ENCODE measurements at places on chromosomes 1 and 21.

- no peak overlapping the region for H3K4me3 ChIP-seq
- H3K27ac ChIP-seq = no peak overlapping the region
- DNase-seq = no peak
- H3K4me1 ChIP-seq = no peaks in the 10 kb centered on the region
These were observed 23.6 kb upstream of the GPR157 start for GRCh38 chr1:9152535-9152934.

GRCh38 chr1:212667223-212668139 lies 32.2 kb downstream of the BATF3 start:
- peaks cover 3% of the 10 kb centered on the region for H3K36me3 ChIP-seq
- H3K27me3 ChIP-seq = peaks cover 13% of the 10 kb centered on the region
- H3K4me1 ChIP-seq = peaks cover 19% of the 10 kb centered on the region
- H3K27ac ChIP-seq = no peak overlapping the region
- H3K4me3 ChIP-seq = no peak overlapping the region

DNA sequence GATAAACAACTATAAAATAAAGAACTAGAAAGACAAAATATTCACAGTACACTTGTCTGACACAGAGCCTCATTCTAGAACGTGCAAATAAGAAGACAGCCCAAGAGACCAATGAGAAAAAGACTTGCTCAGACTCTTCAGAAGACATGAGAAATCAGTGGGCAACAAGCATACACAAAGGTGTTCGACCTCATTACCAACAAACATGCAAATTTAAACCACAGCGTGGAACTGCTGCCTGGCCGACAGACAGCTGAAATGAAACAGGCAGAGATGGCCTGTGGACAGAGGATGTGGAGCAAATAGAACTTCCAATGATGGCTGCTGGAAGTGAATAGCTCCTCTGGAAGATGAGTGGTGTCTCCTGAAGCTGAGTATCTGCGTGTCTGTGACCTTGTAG lies 22.4 kb upstream of the COL6A1 start:
- H3K27me3 ChIP-seq = peaks cover 72% of the 10 kb centered on the region
- no peaks in the 10 kb centered on the region for H3K4me1 ChIP-seq

DNA sequence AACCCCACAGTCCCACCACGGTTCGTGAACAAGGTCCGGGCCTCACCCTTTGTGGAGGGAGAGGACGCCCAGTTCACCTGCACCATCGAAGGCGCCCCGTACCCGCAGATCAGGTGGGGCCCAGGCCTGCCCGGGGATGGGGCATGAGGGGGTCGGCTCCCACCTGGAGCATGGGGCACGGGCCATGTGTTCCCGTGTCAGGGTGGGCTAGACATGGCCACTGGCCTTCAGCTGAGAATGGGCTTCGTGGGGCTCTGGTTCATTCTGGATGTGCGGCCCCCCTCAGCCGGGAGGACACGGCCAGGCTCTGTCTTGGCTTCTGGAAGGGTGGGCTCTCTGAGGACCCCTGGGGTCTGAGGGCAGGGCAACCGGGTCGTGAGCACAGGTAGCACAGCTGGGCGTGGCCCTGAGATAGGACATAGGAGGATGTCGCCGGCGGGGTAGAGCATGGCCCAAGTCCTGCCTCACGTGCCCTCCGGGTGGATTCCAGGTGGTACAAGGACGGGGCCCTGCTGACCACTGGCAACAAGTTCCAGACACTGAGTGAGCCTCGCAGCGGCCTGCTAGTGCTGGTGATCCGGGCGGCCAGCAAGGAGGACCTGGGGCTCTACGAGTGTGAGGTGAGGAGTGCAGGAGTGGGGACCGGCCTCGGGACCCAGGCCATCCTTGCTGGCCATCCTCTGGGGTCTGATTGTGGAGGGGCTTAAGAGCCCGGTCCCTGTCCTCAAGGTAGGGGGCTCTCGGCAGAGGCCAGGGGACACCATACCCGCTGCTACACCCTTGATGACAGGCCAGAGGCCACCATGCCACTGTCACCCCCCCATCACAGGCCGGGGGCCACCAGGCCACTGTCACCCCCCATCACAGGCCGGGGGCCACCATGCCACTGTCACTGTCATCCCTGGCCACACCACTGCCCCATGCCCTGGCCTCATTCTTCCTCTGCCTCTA lies 55.5 kb downstream of the TRIM11 start:
- peaks cover 3% of the 10 kb centered on the region for H3K4me1 ChIP-seq
- no peak overlapping the region for H3K4me3 ChIP-seq
- H3K36me3 ChIP-seq = no peaks in the 10 kb centered on the region
- no peak overlapping the region for H3K27ac ChIP-seq

- H3K4me3 ChIP-seq = no peak overlapping the region
- H3K27me3 ChIP-seq = peaks cover 20% of the 10 kb centered on the region
- H3K36me3 ChIP-seq = no peaks in the 10 kb centered on the region
These were observed 131.5 kb upstream of the FGGY start for GRCh38 chr1:59165353-59165752.

DNA sequence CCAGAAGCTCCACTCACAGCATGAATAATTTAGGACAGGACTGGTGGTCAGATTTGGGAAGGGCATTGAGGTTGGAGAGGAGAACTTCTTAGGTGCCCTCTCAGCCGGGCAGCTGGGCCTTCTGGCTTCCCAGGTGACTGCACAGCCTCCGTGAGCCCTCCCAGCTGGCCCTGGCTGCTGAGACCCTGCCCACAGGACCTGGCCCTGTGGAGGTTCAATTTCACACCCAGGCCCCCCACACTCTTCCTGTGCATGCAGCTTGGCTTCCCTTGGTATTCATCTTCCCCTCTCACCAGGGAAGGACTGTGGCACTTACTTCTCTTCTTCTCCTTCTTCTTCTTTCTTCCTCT lies 50.6 kb downstream of the NDUFS5 start:
- peaks cover 5% of the 10 kb centered on the region for H3K4me1 ChIP-seq
- H3K27me3 ChIP-seq = peaks cover 16% of the 10 kb centered on the region
- no peak overlapping the region for H3K4me3 ChIP-seq

- peak overlapping the region; percentile 1 for H3K27ac ChIP-seq
- H3K4me1 ChIP-seq = no peaks in the 10 kb centered on the region
- no peaks in the 10 kb centered on the region for H3K27me3 ChIP-seq
- no peak for DNase-seq
These were observed 43.7 kb downstream of the SRSF11 start for GRCh38 chr1:70264839-70265238.

GRCh38 chr1:160436966-160437365 lies 36.6 kb downstream of the VANGL2 start:
- peaks cover 2% of the 10 kb centered on the region for H3K36me3 ChIP-seq
- peak overlapping the region; percentile 96 for H3K27ac ChIP-seq
- no peaks in the 10 kb centered on the region for H3K27me3 ChIP-seq
- peak overlapping the region; percentile 70 for H3K4me3 ChIP-seq
- no peak for DNase-seq

- DNase-seq = no peak
- peak overlapping the region; percentile 40 for H3K4me3 ChIP-seq
These were observed 104.1 kb upstream of the HNRNPU start for GRCh38 chr1:244968471-244968871.

DNA sequence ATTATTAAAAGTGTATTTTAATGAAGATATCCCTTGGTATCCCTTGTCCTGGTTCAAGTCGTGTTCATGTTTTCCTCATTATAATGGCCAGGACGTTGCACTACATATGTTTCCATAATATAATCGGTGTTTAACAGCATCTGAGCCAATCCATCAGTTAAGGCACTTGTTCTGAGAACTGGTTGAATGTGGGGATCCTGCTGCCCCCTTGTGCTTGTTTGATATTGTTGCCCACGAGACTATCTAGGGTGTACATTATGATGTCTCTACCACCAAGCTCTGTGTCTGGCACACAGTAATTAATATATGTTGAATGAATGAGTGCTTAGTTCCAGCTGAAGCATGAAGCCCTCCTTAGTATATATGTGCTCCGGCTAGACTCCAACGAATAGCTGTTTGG lies 193.0 kb downstream of the CACNA1E start:
- no peaks in the 10 kb centered on the region for H3K4me1 ChIP-seq
- H3K4me3 ChIP-seq = no peak overlapping the region
- no peak for DNase-seq
- H3K27me3 ChIP-seq = peaks cover 42% of the 10 kb centered on the region

GRCh38 chr1:156811168-156811567 lies 5.5 kb downstream of the SH2D2A start:
- peaks cover 99% of the 10 kb centered on the region for H3K36me3 ChIP-seq
- no peak for DNase-seq
- peaks cover 78% of the 10 kb centered on the region for H3K4me1 ChIP-seq
- H3K27ac ChIP-seq = peak overlapping the region; percentile 92
- peak overlapping the region; percentile 58 for H3K4me3 ChIP-seq

DNA sequence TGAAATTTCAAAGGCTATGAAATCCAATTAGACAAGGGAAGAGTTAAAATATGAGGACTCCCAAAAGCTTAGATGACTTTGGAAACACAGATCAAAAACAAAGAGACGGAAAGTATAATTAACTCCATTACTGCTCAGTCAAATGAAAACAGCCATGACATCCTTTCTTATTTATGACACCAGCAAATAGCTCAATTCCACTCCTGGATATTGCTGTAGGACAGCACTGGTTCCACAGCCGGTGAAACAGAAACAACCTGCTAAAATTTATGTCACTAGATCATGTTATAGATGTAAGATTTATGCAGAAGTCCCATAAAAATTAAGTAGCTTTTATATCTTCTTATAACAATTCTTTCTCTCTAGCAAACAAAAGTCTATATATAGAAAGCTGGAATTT lies 65.6 kb upstream of the RRP15 start:
- H3K4me3 ChIP-seq = no peak overlapping the region
- no peaks in the 10 kb centered on the region for H3K4me1 ChIP-seq
- no peak for DNase-seq
- H3K27ac ChIP-seq = no peak overlapping the region

DNA sequence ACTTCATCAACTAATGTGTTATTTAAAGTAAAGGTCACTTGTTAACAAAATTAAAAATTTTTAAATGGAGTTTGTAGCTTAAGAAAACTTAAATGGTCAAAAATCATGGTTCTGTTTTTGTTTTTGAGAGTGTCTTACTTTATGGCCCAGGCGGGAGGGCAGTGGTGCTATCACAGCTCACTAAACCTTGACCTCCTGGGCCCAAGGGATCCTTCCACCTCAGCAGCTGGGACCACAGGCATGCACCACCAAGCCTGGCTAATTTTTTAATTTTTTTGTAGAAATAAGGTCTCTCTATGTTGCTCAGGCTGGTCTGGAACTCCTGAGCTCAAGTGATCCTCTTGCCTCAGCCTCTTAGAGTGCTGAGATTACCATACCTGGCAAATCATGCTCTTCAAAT lies 111.4 kb downstream of the MAST2 start:
- no peak overlapping the region for H3K27ac ChIP-seq
- no peaks in the 10 kb centered on the region for H3K36me3 ChIP-seq
- no peaks in the 10 kb centered on the region for H3K27me3 ChIP-seq

DNA sequence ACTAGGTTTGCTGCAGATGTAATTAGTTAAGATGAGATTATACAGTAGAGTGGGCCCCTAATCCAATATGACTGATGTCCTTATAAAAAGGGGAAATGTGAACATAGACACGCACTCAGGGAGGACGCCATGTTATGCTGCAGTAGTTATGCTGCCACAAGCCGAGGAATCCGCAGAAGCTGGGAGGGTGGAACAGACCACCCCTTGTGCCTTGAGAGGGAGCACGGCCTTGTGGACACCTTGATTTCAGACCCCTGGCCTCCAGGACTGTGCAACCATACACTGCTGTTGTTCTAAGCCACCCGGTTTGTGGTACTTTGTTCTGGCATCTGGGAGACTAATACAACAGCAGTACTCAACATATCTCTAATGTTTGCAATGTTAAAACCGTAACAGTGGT lies 57.9 kb upstream of the HIVEP3 start:
- H3K4me1 ChIP-seq = peaks cover 34% of the 10 kb centered on the region
- no peaks in the 10 kb centered on the region for H3K27me3 ChIP-seq
- no peak for DNase-seq
- H3K36me3 ChIP-seq = peaks cover 2% of the 10 kb centered on the region

DNA sequence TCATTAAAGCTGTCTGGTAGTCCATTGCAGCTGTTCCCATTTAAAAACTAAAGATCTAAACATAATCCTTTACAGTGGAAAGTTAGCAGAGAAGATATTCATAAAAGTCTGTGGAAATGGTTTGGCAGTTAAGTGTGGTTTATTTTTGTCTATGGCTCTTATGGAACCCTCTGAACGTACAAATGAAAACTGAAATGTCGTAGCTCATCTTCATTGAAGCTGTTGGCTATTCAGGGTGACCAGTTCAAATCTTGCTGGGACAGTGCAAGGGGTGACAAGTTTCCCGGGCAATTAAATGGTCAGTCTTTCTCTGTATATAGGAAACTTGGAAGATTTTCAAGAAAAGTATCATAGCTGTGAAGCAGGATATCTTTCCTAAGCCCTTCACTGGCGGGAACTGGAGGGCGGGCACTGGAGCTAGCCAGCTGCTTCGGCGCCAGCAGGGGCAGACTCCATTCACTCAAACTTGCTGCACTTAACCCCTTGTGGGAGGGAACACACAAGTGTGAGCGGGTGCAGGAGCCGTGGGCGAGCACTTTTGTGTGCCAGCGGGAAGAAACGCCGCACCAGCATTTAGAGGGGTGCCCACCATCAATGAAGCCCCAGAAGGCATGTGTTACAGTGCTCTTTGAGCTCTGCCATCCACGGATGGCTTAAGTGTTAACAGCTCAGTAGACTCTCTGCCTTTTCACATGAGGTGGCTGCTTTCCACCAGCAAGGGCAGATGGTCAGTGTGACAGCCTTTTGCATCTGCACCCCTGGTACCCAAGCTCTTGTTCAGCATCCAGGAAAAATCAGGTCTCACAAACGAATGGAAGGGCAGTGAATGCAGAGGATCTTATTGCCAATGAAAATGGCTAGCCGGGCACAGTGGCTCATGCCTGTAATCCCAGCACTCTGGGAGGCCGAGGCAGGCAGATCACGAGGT lies 232.1 kb upstream of the KAZN start:
- no peaks in the 10 kb centered on the region for H3K36me3 ChIP-seq
- H3K4me3 ChIP-seq = no peak overlapping the region
- DNase-seq = no peak
- H3K27ac ChIP-seq = no peak overlapping the region
- H3K27me3 ChIP-seq = peaks cover 33% of the 10 kb centered on the region
- no peaks in the 10 kb centered on the region for H3K4me1 ChIP-seq

DNA sequence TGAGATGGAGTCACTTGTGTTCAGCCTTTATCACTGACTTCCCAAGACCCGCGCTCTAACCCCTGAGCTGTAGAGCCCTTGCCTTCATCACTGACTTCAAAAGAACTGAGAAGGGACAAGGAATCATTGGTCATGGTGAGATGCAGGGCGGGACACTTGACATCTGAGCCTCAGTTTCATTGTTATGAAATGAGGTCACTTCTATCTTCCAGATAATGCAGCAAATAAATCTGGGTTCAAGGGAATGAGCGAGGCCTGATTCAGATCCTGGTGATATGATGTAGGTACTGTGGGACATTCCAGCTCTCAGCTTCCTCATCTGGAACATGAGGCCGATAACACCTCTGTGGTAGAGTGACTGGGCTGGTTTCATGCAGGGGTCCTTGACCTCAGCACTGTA lies 13.8 kb downstream of the KAZN start:
- no peak for DNase-seq
- no peak overlapping the region for H3K27ac ChIP-seq
- H3K27me3 ChIP-seq = peaks cover 42% of the 10 kb centered on the region

- H3K4me1 ChIP-seq = no peaks in the 10 kb centered on the region
- DNase-seq = no peak
- no peak overlapping the region for H3K4me3 ChIP-seq
- H3K27me3 ChIP-seq = peaks cover 55% of the 10 kb centered on the region
- peaks cover 2% of the 10 kb centered on the region for H3K36me3 ChIP-seq
These were observed 65.7 kb downstream of the TLR5 start for GRCh38 chr1:223077247-223077833.
